Spinal cord (tissue), 10 donors: ENCODE measurements at places on chromosomes 12 and 14. TPM values are rescaled to one million over a fixed set of nuclear protein-coding genes. Genes with fewer than 3 reads are reported as not detected.

DNA sequence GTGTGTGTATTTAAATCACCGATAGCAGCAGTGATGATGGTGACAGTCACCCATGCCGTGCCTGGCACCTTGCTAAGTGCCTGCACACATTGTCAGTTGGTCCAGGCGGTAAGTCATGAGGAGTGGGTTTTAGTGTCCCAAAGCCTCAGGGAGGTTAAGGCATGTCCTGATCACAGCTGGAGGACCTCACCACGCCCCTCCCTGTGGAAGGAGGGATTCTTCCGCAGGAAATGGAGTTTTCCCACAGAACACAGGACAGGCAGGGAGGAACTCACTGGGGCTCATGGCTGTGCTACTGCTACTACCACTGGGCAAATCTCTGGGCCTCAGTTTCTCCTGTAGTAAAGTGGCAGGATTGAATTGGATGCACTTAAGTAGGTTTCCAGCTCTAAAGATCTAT is 142.3 kb downstream of the CACNA1C start:
- no peak for DNase-seq

GRCh38 chr12:95054206-95054605 is 19.2 kb downstream of the NR2C1 start:
- DNase-seq: no peak

GRCh38 chr14:37597914-37598746 is 2.7 kb downstream of the TTC6 start:
- no peak for DNase-seq

DNA sequence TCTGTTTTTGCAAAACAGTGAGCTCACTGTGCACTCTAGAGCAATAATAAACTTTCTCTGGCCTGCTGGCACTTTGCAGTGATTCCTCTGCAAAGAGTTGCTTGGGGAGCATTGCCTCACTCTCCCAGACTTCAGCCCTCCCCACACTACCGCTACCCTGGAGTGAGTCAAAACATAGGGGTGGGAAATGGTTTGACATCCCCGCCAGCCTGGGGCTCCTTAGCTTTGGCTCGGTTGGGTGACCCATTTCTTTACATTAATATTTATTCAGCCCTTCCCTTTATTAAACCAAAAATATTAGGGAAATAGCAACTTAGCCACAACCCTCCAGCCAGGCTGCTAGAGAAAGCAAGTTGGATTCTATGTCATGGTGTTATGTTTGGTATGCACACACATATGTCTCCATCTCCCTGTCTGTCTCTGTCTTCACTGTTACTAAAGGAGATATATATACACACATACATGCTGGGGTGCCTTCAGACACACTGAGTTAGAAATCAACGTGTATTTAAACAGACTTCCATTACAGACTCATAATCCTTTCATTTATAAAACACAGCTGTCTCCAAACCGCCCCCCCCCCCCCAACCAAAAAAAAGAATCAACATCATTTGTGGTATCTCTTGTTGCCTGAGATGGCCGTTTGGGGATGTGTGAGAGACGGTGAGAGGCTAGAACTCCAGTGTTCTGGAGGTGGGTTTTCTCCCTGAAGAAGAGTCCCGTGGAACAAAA is 3.4 kb upstream of the IRF2BPL start:
- peak; percentile 85 for DNase-seq

GRCh38 chr12:14207905-14208551 is 157.5 kb upstream of the ATF7IP start:
- DNase-seq: no peak

- no peak for DNase-seq
Observed at GRCh38 chr12:22276867-22277266, 57.6 kb downstream of the ST8SIA1 start.

GRCh38 chr14:93081876-93082570 is 33.7 kb downstream of the ITPK1 start:
- no peak for DNase-seq

DNA sequence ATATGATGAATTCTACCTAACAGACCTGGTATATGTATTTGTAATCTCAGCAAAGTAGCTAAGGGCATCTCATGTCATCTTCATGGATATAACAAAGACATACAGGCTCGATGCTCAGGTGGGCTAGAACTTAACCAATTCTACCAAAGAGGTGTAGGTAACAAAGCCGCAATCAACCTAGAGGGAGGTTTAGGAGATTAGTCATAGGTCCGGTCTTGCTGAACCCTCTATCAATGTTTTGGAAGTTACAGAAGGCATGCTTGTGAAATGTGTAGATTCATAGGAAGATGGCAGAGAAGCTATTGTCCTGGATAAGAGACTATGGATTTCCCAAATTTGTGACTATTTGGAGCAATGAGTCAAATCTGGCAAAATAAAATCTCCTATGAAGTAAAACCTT is 42.6 kb upstream of the SYCP3 start:
- DNase-seq: no peak

DNA sequence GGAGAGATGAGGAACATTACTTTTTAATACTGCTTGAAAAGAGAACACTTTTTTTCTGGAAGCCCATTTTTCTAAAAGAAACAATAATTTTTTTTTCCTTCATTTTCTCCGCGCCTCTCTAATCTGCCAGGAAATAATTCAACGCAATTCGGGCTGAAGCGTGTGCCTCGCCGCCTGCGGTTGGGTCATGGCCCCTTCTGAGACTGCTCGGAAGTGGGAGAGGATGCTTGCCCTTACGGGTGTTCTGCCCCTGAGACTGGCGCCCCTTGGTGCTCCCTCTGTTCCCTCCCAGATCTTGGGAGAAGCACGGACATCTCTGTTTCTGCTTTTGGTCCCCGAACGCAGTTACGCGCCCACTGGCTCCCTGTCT is 332 bp upstream of the TBC1D30 start:
- DNase-seq: no peak

GRCh38 chr12:103169-103981 is 36.8 kb downstream of the IQSEC3 start:
- DNase-seq: no peak

GRCh38 chr12:91249518-91250272 is 67.1 kb upstream of the DCN start:
- DNase-seq: no peak

- no peak for DNase-seq
Observed at GRCh38 chr12:51666696-51667095, 75.7 kb downstream of the SCN8A start.

GRCh38 chr14:73180385-73180805 is 44.1 kb downstream of the PSEN1 start:
- no peak for DNase-seq

GRCh38 chr14:84864548-84865271 is 665.2 kb upstream of the FLRT2 start:
- DNase-seq: no peak

AVPR1A gene
- total RNA-seq: 10.0 TPM

OR6C4 gene
- not detected for total RNA-seq

FAM222A gene
- total RNA-seq: 7.3 TPM

JAG2 gene
- total RNA-seq: 17.3 TPM

ADSS1 gene
- total RNA-seq: 5.3 TPM

RD3L gene
- total RNA-seq: not detected

PMEL gene
- total RNA-seq: 8.8 TPM
